ENCODE measurements at places on chromosomes 7 and 10.

GRCh38 chr10:68981074-68981473 is 7.5 kb upstream of the KIFBP start:
- DNase-seq, result no peak

GRCh38 chr7:26331113-26331512 is 39.5 kb downstream of the SNX10 start:
- DNase-seq, result no peak

DNA sequence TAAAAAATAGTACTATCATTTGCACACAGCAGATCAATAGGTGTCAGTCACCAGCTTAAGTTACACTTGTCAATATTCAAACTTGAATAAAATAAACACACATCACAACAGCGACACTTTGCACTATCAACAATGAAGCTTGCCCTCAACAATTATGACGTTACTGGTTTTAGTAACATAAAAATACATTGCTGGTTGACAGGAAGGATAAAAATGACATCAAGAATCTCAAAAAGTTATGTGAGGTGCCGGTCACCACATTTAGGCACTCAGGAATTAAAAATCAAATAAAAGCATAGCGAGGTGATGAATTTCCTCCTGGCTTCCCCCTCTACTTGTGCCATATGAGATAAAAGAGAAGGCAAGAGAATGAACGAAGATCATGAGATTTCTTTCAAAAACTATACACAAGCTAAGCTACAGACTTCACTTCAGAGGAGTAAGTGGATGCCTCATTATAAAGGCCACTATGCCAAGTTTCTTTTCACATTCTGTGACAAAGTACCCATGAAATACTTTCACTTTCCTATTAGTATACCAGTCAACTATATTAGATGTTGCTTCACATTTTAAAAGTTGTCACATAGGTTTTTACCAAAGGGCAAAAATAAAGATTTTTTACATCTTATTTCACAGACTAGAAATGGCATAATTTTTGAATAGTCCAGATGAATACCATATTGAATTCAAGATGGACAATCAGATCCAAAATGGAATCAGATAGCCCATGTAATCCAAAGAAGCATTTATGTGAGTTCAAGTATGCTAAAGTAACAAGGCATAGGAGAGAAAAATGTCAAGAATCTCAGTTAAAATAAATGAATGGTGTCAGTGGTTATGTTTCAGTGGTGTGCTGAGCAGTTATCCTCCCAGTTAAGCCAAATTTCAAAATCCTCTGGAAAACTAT is 3.6 kb downstream of the CCDC71L start:
- no peak for DNase-seq

GRCh38 chr10:75430000-75430763 is 1.2 kb upstream of the LRMDA start:
- peak; percentile 67 for DNase-seq

GRCh38 chr7:132065193-132065988 is 509.0 kb upstream of the PODXL start:
- no peak for DNase-seq

DNA sequence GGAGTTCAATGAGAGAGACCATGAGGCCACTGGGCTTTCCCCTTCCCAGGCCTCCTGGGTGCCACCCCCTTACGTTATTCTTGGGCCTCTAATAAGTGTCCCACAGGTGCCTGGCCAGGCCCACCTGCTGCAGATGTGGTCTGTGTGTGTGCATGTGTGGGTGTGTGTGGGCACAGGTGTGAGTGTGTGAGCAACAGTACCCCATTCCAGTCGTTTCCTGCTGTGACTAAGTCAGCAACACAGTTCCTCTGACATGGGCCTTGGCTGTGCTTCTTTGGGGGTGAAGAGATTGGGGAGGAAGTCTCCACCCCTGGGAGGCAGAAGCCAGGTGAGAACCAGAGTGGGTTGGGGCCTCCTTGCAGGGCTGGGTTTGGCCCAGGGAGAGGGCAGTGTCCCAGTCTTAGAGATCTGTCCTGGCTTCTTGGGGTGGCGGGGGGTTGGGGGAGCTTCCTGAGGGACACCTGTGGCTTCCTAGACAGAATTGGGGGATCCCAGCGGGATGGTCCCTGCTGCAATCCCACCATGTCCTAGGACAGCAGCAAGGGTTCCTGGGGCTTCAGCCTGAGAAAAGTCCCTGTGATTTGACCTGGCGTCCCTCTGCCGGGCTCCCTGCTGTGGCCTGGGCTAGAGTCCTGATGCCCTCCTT is 4.1 kb upstream of the PILRB start:
- DNase-seq, result no peak

GRCh38 chr7:155954550-155955366 is 142.5 kb upstream of the SHH start:
- DNase-seq, result no peak

GRCh38 chr7:88212918-88213317 is 6.9 kb downstream of the SRI start:
- DNase-seq, result no peak

DNA sequence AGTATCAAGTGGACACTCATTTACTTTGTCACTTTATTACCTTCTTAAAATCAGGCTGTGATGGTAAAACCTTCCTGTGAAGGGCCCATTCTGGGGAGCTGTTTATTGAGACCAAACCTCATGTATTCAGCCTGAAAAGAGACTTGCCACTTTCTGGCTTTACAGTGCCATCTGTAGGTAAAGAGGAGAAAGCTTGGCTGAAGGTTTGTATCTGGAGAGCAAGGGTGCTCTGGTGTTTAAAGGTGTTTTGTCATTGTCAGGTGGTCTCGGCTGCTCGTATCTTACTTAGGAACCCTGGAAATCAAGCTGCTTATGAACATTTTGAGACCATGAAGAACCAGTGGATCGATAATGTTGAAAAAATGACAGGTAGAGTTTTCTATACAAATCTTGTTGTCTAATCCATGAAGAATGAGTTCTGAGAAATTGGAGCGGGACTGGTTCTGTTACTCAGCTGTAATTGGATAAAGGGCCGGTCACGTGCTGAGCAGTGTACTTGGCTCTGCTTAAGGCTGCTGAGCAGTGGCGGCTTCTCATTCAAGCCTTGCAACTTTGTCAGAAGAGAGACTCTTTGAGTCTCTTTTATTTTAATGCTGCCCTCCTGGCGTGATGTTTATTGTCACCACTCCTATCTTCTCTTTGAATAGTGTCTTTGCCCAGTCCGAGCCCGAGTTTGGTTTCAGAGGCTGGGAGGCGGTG is 46.9 kb downstream of the AP3M1 start:
- no peak for DNase-seq

DNA sequence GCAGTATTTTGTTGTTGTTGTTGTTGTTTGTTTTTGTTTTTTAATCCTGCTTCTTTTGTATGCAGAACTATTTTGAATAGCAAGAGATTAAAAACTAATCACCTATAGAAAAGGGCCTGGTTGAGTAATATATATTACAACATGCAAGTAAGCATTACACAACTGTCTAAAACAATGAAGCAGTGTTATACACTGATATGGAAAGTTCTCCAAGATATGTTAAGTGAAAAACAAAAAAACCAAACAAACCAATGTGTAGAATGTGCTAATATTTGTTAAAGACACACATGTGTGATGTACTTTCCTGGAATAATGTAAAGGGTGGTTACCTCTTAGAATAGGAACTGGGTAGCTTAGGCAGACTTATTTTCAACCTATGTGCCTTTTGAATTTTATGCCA is 117.4 kb downstream of the ZNF365 start:
- DNase-seq, result no peak

DNA sequence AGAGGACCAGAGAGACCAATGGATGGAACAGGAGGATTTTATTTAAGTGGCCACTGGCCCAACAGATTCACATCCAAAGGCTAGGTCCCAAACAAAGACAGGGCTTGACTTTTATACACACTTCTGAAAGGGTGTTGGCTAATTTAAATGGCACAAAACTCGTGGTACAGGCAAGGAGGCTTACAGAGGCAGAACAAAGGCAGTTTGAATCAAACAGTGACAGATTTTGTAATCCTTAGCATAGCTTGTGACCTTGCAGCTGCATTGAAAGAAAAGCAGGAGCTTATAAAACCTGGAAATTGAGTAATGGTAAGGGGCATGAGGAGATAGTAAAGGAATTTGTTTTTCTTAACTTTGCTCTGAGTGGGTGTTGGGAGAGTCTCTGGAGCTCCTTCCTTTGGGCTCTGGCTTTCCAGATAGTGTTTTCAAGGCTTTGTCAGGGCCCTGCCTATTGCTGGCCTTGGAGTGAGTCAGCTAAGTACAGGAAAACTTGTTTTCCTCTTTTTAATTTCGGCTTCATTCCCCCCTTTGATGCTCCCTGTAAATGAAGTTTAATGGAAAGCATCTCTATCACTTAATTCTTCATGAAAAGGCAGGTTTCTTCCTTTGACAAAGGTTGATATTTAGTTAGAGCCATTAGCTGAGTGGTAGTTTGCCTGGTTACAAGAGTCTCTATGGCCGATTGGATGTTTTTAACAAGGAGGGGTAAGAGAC is 96.9 kb downstream of the TRIM24 start:
- no peak for DNase-seq

DNA sequence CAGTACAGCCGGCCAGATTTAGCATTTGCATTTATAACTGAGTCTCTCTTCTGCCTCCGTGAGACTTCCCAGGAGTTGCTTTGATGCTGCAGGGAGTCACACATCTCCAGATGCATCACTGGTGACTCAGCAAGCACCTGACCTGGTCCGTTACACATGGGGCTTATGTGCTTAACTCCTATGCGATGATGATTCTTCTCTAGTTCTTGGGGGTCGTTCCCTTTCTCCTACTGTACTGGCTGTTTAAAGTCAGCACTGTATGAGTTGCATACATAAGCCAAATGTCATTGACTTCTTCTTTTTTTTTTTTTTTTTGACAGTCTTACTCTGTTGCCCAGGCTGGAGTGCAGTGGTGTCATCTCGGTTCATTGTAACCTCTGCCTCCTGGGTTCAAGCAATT is 13.0 kb upstream of the AKR1E2 start:
- no peak for DNase-seq

- no peak for DNase-seq
Measured at GRCh38 chr10:93595378-93596161, 5.5 kb downstream of the RBP4 start.

GRCh38 chr10:114328441-114328812 is 75.9 kb downstream of the AFAP1L2 start:
- DNase-seq, result peak; percentile 27

DNA sequence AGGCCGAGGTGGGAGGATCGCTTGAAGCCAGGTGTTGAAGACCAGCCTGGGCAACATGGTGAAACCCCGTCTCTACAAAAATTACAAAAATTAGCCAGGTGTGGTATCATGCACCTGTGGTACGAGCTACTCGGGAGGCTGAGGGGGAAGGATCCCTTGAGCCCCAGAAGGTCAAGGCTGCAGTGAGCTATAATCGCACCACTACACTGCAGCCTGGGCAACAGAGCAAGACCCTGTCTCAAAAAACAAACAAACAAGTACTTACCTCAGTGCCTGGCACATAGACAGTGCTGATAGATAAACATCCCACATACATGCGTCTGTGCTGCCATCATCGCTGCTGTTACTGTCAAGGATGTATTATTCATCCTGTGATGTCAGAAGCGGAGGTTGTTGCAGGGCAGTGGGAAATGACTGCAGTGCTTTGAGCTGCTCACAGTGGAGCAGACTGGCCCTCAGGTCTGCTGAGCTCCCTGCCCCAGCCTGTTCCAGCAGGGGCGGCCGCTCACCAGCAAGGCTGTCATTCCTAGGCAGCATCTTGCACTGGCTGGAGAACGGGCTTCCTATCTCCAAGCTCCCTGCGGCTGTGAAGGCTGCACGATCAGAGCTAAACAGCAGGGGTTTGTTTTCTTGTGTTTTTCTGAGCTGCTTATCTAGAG is 18.6 kb downstream of the FOXK1 start:
- no peak for DNase-seq

DNA sequence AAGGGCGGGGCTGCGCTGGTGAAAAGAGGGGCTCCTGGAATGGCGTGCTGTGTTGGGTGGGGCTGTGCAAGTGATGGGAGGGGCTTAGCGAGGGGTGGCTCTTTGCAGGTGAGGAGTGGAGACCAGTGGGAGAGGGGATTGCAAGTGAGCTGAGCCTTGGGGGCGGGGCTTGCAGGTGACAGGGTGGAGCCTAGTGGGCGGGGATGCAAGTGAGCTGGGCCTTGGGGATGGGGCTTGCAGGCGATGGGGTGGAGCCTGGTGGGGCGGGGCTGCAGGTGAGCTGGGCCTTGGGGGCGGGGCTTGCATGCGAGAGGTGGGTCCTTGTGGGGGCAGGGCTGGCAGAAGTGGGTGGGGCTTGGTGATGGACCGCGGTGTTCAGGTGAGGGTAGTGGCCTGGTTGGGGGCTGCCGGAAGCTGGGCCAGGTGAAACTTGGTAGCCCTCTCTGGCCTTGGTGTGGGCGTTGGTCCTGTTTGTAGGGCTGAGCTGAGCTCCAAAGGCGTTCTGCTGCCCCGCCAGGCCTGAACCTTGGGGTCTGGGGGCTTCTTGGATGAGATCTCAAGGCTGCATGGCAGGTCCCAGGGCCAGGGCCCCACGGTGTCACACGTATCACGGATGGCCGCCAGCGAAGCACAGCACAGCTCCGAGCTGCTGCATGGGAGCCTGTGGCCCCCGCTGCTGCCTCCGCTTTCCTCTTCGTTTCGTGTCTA is 743 bp upstream of the PITRM1 start:
- DNase-seq, result peak; percentile 70

DNA sequence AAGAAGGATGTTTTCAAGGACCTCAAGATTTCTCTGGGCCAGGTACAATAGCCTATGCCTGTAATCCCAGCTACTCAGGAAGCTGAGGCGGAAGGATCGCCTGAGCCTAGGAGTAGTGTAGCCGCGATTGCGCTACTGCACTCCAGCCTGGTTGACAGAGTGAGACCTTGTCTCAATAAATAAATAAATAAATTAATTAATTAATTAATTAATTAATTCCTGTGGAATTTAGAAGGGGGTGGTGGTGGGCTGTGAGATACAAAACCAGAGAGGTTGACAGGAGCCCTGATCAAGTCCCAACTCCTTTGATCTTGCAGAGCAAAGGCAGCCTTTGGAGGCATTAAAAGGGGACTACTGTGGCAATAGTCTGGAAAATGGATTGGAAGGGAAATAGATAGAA is 39.3 kb upstream of the NRF1 start:
- no peak for DNase-seq

DNA sequence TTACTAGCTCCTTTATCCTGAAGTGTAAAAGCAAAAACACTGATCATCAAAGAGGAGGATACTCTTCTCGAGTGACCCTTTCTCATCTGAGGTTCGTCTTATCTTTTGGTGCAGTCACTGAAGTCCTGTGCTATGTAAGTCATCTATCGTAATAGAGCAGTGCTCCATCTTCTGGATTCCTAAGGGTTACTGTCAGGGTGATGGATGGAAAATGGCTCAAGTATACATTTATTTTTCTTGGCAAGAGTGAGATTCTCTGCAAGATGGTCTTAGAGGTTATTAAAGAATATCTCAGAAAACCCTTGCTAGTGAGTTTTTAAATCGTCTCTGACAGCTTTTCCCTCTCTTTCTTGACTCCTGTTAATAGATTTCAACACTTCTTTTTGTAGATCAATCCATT is 12.4 kb downstream of the PRKG1 start:
- DNase-seq, result no peak

- DNase-seq, result no peak
Measured at GRCh38 chr7:48165157-48165556, 6.1 kb upstream of the ABCA13 start.

DNA sequence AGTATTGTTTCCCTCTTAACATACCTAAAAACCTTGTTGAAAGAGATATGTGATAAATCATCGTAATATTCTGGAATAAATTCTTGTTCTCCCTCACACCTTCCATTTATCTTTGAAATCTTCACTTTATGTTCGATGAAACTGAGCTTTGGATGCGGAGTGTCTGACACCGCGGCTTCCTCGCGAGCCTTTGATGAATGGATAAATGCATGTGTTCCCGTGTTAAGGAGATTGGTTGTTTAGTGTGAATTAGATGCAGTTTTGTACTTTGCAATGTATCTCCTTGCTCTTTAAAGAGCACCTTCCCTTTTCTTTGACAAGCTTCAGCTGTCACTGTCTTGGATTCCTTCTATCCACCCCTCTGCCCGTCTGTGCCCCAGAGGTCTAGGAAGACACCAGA is 138.1 kb downstream of the DOCK1 start:
- DNase-seq, result no peak
